Mucosa of descending colon (tissue), 3 donors: ENCODE measurements at places on chromosomes 13 and 19.

DNA sequence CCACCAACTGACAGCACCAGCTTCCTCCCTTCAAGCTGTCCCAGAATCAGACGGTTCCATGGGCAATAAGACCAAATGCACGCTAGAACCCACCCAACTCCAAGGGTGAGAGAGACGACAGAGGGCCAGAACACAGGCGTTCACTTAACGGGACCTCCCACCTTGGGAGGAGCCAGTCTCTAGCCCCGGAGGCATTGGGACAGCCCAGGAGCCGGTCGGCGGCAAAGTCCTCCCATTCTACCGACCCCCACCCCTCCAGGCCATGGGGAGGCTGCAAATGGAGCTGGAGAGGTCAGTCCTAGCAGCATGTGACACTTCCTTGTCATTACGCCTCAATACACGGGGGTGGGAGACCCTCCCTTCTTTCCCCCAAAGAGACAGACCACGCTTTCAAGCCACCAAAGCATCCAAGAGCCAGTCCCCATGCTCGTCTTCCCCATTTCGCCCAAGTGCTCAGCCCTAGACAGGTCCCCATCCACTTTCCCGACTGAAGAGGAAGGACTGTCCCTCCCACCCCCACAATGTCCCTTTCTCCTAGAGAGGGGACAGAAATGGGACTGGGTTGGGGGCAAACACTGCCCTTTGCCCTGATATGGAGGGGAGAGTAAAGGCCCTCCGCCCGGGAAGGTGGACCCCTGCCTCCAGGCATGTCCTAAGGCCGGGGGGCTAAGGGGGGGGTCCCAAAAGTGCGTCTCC is 964 bp downstream of the KHSRP start:
- DNase-seq, result peak; percentile 41

GRCh38 chr19:19154768-19155494 is 15.1 kb downstream of the MEF2B start:
- no peak for DNase-seq

GRCh38 chr19:45202637-45203036 is 24.1 kb downstream of the BLOC1S3 start:
- no peak for DNase-seq

- no peak for DNase-seq
Measured at GRCh38 chr13:112733112-112733511, 43.3 kb downstream of the ATP11A start.

DNA sequence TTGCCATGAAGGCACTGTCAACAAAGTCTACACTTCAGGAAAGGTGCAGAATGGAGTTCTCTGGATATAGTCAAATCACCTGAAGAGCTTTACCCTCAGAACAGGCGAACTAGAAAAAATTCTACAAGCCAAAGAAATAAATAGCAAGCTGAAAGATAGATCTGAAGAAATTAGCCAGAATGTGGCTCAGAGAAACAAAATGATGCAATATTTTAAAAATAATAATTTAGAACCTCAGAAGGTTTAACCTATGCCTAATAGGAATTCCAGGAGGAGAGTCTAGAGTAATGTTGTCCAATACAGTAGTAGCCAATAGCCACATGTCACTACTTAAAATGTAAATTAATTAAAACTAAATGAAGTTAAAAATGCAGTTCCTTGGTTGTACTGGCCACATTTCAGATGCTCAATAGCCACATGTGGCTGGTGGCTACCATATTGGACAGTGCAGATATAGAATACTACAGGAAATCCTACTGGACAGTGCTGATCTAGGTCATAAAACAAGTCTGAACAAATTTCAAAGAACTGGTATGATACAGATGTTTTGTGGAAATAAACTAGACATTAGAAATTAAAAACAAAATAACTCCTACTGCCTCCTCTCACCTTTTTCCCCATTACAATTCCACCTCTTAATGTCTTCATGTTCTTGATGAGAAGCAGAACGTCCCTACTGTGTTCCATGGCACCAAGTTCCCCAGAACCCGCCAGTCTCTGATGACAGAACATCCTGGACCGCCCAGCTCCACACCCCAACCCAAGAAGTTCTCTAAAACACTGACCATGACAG is 679 bp upstream of the CDADC1 start:
- no peak for DNase-seq

- no peak for DNase-seq
Measured at GRCh38 chr19:45947926-45948325, 25.7 kb downstream of the NOVA2 start.

- no peak for DNase-seq
Measured at GRCh38 chr13:50829226-50829625, 14.3 kb downstream of the DLEU7 start.

GRCh38 chr13:74104661-74105275 is 29.4 kb downstream of the KLF12 start:
- DNase-seq, result no peak

DNA sequence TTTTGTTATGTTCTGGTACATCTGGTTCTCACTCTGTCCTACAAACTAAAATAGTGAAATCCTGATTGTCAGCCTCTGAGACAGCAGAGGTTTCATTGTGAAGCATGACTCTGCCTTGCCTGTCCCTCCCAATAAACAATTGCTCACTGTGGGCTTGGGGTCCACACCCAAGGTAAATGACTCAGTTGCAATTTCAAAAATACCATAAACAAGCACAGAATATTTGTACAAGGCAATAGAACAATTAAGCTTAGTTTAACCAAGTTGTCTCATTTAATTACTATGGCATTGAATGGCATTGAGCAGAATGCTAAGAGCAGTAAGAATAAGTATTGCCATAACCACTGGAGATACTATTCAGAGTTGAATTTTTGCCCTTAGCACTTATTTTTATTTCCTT is 353.6 kb downstream of the SPRY2 start:
- no peak for DNase-seq

GRCh38 chr13:90867336-90867683 is 480.2 kb upstream of the MIR17HG start:
- peak; percentile 77 for DNase-seq

- no peak for DNase-seq
Measured at GRCh38 chr19:55376241-55376933, at the start of gene TMEM190. Gene TMEM190, plus strand, starts transcription at chr19:55376826. Its CDS starts 28 bp downstream, at chr19:55376854.

DNA sequence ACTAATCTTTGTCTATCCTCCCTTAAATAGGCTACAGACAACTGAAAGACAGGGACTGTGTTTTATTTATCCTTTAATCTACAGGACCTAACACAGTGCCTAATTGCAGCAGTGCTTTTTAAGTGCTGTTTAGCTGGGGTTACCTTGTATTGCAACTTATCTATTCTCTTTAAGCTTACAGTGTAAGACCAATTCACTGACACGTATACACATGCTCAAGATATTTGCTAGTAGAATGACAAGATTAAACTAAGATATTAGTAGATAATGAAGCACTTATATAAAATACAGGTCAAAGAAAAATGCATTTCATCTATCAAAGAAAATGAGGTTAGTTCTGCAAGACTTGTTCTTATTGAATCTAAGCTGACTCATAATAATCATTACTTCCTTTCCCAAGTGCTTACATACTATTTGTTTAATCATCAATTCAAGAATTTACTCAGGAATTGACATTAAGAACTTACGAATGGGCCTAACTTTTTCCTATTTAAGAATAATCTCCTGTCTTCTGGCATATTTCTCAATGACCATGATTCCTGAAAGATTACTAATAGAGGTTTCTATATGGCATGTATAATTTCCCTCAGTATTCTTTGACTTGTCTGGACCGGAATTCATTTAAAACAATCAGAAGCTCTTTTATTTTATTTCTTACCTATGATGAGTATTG is 75.8 kb upstream of the MAB21L1 start:
- no peak for DNase-seq

DNA sequence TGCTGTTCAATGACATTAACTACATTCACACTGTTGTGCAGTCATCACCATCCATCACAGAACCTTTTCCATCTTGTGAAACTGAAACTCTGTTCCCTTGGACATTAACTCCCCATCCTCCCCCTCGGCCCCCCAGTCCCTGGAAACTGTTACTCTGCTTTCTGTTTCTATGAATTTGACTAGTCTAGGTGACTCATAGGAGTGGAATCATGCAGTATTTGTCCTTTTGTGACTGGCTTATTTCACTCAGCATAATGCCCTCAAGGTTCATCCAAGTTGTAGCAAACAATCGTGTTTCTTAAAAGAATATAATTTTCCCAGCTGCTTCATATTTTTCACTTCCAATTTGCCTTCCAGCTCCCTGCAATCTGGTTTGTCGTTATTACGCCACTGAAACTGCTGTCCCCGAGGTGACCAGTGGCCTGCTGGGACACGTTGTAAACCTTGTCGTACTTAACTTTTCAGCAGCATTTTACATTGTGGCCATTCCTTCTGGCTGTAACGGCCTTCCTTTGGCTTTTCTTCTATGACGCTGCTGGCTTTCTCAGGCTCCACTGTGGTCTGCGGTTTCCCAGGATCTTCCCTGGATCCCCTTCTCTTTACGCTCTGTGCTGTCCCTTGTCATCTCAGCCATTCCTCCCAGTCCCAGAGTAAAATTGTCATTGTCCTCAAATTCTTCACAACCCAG is 74.0 kb downstream of the DHRS12 start:
- no peak for DNase-seq

GRCh38 chr13:21849323-21849722 is 178.4 kb downstream of the FGF9 start:
- no peak for DNase-seq

DNA sequence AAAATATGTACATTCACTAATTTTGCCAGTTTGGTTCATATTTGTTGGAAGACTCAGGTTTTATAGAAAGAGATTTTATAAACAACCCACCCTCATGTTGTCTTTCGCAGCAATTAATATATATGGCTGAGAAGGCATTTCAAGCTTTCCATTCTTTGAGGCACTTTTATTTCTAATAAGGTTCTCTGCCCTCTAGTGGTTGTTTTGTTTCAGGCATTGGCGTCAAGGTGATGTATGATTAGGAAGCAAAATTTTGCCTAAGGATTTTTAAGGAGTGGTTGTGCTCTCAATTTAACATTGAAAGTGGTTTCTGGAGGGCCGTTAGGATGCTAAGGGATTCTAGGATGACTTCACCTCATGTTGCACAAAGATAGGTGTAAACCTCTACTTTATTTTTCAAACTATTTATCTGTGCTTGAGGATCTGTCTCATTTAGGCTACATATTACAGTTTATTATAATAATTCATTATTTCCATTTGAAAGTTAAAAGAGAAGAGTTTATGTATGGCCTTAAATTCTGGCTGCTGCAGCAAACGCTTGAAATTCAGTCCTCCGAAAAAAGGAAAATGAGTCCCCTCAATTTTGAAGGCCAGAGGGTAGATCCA is 35.9 kb downstream of the OXGR1 start:
- no peak for DNase-seq

GRCh38 chr13:74796157-74796556 is 662.0 kb upstream of the KLF12 start:
- DNase-seq, result no peak

GRCh38 chr13:33109801-33110200 is 93.6 kb downstream of the KL start:
- no peak for DNase-seq

- DNase-seq, result no peak
Measured at GRCh38 chr19:43809762-43810696, 7.8 kb upstream of the LYPD5 start.

- DNase-seq, result no peak
Measured at GRCh38 chr13:112053744-112054615, 13.0 kb upstream of the SOX1 start.

DNA sequence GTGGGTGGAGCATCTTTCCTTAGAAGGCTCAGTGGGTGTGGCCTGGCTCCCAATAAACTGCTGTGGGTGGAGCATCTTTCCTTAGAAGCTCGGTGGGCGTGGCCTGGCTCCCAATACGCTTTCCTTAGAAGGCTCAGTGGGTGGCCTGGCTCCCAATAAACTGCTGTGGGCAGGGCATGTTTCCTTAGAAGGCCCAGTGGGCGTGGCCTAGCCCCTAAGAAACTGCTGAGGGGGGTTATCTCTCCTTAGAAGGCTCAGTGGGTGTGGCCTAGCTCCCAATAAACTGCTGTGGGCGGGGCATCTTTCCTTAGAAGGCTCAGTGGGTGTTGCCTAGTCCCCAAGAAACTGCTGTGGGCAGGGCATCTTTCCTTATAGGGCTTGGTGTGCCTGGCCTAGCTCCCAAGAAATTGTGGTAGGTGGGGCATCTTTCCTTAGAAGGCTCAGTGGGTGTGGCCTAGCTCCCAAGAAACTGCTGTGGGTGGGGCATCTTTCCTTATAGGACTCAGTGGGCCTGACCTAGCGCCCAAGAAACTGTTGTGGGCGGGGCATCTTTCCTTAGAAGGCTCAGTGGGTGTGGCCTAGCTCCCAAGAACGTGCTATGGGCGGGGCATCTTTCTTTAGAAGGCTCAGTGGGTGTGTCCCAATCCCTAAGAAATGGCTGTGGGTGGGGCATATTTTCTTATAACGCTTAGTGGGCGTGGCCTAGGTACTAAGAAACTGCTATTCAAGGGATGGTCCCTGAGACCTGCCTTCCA is 10.3 kb downstream of the HSH2D start:
- no peak for DNase-seq

DNA sequence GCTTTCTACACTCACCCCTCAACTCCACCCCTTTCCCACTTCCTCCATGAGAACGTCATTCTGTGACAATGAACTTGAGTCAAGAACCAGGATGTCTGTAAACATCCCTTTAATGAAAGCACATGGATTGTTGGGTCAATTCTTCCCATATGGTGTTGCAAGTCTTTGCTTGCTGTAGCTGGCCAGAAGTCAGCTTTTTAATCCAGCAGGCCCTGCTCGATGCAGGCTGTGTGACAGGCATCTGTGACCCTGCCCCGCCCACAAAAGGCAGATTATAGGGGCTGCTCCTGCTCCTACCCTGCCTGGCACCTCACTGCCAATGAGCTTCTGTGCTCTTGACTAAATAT is 78.0 kb downstream of the STARD13 start:
- DNase-seq, result no peak

DNA sequence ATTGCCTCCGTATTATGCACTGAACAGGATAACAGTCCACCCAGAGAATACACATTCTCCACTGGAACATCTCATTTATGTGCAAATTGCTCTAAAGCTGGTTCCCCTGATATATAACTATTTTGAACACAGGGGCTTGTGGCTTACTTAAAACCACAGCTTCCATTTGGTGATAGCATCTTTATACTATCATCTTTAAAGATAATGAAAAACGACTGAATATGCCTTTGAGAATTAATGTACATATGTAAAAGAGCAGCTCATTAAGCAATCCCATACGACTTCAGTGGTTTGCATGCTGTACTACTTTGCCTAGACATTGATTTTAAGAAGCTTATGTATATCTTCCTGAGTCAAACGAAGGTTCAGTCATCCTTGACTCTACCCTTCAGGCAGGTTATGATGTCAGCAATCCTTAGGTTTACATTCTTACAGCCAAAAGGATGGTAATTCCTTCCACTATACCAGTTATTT is 40.8 kb downstream of the BRD4 start:
- no peak for DNase-seq

DNA sequence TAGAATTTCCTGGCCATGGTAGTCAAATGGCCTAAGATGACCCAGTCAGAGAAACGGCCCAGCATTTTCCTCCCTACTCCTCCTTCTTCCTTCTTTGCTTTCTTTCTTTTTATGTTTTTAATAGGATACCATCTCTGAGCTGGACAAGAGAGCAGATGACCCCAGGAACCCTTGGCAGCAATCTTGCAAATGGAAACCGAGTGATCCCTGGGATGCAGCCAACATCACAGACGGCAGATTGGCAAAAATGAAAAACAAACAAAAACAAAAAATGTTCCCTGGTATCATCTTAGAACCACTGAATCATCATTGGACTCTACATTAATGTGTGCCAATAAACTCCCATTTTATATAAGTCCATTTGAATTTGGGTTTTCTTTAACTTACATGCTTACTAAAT is 424.4 kb downstream of the FGF14 start:
- no peak for DNase-seq
